ENCODE measurements at places on chromosomes 12 and 14.

- no peak for DNase-seq
Measured at GRCh38 chr14:101472518-101472849, 88.8 kb upstream of the DIO3 start.

- no peak for DNase-seq
Measured at GRCh38 chr12:11672256-11673191, 23.1 kb downstream of the ETV6 start.

- DNase-seq: peak; percentile 4
Measured at GRCh38 chr14:59964251-59965007, 44.5 kb downstream of the LRRC9 start.

DNA sequence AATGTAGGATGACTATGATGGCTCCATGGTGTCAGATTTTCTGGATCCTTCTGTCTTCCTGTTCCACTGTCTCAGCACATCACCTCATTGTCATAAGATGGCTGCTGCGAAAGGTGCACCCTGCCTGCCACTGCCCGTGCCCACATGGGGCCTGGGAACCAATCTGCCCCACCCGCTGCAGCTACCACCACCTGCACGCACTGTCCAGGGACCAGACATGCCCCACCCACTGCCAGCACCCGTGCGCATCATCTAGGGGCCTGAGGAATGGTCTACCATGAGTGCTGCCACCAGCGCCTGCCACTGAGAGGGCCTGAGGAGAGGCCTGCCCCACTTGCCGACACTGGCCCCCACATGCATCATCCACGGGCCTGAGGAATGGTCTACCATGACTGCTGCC is 23.8 kb downstream of the CYP46A1 start:
- DNase-seq: no peak

GRCh38 chr14:95614349-95614748 is 71.9 kb upstream of the TCL1B start:
- no peak for DNase-seq

GRCh38 chr12:107641154-107641553 is 44.4 kb upstream of the PWP1 start:
- no peak for DNase-seq

DNA sequence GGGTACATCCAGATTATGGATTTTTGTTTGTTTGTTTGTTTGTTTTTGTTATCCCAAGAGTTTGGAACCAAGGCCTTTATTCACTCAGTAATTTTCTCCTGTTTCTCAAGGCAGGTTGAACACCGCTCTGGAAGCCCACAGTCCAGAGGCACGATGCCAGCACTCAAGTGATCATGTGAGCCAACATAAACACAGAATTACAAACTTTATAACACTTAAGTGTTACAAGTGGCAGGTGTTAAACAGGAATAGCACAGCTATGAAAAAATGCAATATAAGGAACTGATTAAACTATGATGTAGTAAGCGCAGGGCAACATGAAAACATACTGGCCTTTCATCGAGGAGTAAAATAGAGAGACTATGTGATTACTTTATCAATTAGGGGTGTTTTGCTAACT is 1885.8 kb upstream of the SEL1L start:
- no peak for DNase-seq
